ENCODE measurements at places on chromosomes 5 and 9. TPM values are rescaled to one million over a fixed set of nuclear protein-coding genes. Genes with fewer than 3 reads are reported as not detected.

Gene SNX2
- total RNA-seq = 49.6 TPM

Gene C9orf50
- not detected for total RNA-seq

Gene PCDHB14
- total RNA-seq = 2.5 TPM

Gene ARL10
- total RNA-seq = 2.0 TPM

Gene SLC46A2
- 1.9 TPM for total RNA-seq

Gene QSOX2
- 13.0 TPM for total RNA-seq

Gene NUTM2G
- total RNA-seq = not detected

Gene CLIC3
- total RNA-seq = 0.79 TPM

Gene GFPT2
- 1.9 TPM for total RNA-seq

Gene FOXD4L5
- not detected for total RNA-seq

Gene GRXCR2
- not detected for total RNA-seq

Gene IER5L
- 11.2 TPM for total RNA-seq

Gene GRAMD2B
- total RNA-seq = 80.9 TPM

Gene TAF11L14
- not detected for total RNA-seq

Gene ADAMTS6
- total RNA-seq = 0.54 TPM

Gene PIK3R1
- total RNA-seq = 62.2 TPM

Gene ANKRD20A1
- 1.7 TPM for total RNA-seq

Gene MYMK
- not detected for total RNA-seq

Gene ANGPTL2
- 11.5 TPM for total RNA-seq

Gene RHOBTB3
- total RNA-seq = 91.8 TPM

Gene LRRC19
- total RNA-seq = not detected

Measured in adrenal gland (tissue), 19 donors.